ENCODE measurements at places on chromosomes 13 and 19.

GRCh38 chr13:27168906-27169657 lies 2.5 kb downstream of the USP12 start:
- no peak for DNase-seq

DNA sequence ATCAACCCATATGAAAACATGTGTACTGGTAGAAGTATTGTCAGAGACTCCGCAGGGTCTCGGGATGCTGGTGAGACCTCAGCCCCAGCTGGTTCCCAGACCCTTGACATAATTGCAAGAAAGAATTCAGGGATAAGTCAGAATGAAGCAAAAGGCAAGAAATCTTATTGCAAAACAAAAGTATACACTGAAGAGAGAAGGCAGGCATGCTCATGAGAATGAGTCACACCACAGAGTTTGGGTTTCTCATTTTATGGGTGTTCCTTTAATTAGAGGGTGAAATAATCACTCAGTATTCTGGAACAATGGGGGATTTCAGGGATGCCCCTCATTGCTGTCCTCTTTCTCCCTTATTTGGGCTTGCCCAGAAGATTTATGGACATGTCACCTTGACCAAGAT lies 1423.8 kb upstream of the MIR17HG start:
- DNase-seq, result no peak

GRCh38 chr13:40530961-40531360 lies 135.5 kb downstream of the FOXO1 start:
- DNase-seq, result no peak

DNA sequence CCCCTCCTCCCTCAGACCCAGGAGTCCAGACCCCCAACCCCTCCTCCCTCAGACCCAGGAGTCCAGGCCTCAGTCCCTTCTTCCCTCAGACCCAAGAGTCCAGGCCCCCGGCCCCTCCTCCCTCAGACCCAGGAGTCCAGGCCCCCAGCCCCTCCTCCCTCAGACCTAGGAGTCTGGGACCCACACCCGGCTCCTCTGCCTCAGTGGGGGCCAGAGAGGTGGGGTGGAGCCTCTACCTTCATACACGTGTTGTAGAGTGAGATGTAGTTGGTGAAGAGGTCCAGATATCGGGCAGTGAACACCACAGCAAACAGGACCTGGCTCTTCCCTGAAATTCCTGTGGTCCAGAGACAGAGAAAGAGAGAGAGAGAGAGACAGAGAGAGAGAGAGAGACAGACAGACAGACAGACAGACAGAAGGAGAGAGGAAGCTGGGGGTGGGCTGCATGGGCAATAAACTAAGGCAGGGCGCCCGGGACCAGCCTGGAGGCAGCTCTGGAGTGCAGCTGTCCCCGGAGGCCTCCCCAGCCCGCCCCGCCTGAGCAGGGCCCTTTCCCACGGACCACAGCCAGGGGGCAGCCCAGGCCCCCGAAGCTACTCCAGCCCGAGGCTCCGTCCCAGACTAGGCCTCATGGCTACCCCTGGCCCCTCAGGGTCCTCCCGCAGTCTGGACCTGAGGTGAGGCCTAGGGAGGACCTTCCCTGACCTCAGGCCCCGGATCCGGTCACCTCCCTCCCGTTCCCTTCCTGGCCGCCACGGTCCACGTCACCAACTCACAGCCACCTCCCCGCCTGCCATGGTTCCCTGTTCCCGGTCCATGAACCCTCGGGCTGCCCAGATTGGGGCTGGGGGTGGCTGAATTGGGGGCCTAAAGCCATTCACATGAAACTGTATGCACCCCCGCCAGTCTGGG lies 907 bp downstream of the KDELR1 start:
- peak; percentile 77 for DNase-seq

DNA sequence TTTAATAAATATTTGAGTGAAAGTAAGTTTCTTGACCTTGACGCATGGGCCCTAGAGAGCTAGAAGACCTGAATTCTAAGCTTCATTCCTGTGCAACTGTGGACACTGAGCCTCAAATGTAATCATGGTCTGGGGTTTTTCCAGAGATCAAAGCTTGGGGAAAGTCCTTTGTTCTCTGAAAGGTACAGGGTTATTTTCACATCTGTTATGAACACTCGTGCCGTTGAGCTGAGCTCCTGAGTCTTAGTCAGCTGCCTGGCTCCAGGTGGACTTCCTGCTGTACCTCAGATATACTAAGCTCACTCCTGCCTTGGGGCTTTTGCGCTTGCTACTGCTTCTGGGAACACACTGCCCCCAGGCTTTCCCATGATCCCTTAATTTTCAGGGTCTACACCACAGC lies 7.5 kb upstream of the ZBTB32 start:
- peak; percentile 70 for DNase-seq

DNA sequence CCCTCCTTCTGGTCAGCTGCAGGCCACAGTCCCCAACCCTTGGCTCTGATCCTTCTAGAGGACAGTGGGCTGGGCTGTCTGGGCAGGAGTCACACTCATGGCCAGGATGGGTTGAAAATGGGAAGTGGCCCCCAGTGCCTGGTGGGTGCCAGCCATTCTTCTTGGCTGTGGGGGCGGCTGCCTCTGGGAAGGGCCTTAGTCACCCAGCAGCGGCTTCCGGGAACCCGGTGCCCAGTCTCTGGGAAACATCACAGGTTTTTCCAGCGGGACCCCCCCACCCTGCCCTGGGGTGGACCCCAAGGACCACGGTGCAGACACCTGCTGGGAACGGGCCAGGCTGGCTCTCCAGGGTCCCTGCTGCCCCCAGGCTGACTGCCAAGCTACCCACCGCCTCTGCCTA lies 27.3 kb upstream of the SLC7A10 start:
- no peak for DNase-seq

- no peak for DNase-seq
These were observed 8.3 kb upstream of the NALCN start for GRCh38 chr13:101424381-101425155.
